OCI-LY7 (cell line): ENCODE measurements at places on chromosomes 2 and 18. TPM values are rescaled to one million over a fixed set of nuclear protein-coding genes. Genes with fewer than 3 reads are reported as not detected.

GRCh38 chr2:50133766-50134165 is 898.2 kb downstream of the NRXN1 start:
- DNase-seq, result no peak

Gene ADGRF3
- 3.9 and 4.7 TPM in 2 replicates for total RNA-seq

GRCh38 chr18:63850020-63850419 is 37.5 kb upstream of the SERPINB2 start:
- DNase-seq, result peak; percentile 16

Gene VWC2L
- not detected in 2 replicates for total RNA-seq

DNA sequence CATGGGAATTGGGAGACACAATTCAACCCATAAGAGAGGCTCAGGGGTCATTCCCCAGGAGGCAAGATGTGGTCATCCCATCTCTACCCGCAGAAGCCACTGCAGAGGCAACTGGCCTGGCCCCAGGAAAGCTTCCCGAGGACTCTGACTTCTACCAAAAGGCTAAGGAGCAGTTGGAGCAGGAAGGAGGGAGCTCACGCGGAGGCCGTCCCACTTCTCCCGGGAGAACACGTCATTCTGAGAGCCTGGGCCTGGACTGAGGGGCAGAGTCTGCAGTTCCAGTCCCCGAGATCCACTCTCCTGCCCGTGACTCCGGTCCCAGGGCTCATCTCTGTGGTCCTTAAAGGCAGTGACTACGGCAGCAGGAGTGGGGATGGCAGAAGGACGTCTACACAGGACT is 69.0 kb upstream of the TAF1B start:
- no peak for DNase-seq

DNA sequence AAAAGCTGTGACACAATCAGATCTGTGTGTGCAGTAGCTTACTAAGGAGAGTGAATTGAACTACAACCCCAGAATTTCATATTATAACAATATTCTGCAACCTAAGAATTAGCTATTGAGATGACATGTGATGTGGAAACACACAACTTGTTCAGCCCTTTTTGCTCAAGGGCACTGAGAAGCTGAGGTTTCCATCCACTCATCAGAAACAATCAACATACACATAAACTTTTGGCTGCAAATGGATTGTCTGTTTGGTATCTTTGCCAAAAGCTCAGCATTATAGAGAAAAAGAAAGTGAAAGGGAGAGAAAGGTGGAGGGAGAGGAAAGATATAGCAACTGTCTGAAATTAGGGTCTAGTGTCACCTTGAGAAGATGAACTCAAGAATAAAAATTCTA is 117.2 kb upstream of the KLF7 start:
- DNase-seq, result no peak

DNA sequence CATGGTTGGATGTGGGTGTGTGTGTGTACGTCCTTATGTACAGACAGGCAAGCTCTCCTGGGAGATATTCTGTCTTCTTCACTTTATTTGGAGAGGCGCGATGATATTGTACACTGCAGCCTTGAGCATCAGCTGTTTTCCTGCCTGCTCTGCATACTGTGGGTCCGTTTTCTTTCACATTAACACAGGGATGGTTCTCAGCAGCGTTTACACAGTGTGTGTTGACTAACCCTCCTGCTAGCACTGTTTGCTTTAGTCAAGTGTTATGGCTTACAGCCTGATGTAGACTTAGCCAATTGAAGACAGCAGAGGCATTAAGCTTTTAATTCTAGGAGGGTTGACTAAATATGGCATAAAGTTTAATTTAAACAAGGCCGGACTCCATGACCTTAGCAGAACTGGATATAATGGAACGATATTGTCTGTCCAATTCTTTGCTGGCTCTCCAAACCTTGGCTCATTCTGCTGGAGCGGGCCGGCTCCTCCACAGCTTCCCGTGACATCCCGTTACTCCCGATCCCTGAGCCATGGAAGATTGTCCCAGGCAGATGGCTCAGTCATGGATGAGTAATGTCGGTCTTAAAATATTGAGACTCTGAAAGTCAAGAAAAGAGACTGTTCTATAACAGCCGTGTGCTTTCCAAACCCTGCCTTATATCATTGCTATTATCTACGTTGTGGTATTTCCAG is 134.7 kb downstream of the TPGS2 start:
- no peak for DNase-seq

DNA sequence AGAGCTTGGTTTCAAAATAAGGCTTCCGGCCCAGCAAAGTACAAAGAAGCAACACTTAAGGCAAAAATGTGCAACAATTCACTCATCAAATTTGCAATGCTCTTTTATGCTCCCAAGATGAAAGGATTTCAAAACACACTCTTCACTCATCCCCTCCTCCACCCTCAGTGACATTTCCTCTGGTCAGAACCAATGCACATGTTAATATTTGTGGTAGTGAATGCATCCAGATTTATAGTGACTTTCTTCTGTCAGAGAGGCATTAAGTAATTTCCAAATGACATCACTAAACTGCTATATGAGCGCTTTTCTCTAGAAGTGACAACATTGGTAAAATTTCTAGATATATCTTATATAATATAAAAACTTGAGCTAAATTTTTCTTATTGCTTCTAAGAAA is 800.4 kb downstream of the NRXN1 start:
- DNase-seq, result no peak

DNA sequence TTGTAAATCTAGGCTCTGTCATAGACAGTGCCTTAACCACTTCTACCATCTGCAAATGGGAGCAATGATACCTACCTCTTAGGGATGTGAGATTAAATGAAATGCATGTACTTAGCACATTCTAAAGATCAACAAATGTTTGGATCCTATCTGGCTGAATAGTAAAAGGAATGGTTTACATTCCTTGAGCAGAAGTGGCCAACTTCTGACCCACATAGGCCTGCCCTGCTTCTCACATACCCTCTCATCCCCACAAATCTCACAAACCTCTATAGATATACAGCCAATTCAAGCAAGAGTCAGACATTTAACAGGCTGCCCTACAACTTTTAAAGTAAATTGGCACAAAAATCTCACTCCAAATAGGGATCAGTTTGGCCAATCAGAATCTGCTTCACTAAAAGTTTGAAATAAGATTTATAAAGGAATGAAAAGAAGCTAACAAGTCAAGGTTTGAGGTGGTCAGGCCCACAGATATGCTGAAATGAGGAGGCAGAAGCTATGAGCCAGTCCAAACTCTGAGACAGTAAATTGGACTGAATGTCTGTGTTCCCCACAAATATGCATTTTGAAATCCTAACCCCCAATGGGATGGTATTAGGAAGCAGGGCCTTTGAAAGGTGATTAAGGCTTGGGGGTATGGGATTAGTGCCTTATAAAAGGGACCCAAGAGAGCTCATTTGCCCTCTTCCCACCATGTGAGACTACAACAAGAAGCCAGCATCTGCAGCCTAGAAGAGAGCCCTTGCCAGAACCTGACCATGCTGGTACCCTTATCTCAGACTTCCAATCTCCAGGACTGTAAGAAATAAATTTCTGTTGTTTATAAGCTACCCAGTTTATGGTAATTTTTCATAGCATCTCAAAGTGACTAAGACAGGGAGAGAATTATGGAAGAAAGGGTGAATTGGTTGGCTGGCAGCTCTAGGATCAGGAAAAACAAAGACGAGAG is 227.8 kb upstream of the RBMS1 start:
- DNase-seq, result no peak

DNA sequence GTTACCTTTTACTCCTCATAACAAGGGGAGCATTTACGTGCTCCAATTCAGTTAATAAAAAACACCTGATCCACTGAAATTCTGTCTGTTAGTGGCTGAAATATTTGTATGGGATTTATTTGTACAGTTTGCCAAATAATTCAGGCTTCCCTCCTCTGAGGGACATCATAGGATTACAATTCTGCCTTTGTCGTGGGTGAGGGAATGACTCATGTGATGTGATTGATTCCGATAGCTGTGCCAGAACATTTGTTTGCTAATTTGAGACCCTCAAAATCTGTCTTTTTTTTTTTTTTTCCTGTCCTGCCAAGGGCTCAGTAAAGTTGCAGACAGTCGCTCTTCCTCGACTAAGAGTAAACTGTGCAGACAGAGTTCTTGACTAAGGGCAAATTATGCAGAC is 612.6 kb upstream of the CDH2 start:
- DNase-seq, result no peak

Gene ALK
- total RNA-seq, result not detected in 2 replicates

Gene CFC1
- not detected in 2 replicates for total RNA-seq

DNA sequence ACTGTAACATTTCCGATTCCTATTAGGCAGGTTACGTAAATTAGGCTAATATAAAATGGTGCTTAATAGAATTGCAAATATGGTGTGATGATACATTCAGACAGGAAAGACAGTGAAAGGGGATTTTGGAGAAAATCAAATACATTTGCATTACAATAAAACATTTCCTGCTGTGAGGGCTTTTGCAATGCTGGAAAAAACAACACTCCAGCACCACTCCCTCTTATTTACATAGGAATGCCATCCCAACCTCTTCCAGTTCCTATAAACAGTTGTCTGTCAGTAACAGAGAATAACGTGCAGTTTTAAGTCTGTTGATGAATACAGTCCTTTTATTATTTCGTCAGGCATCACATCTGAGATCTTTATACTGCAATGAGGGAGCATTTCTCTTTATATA is 298.8 kb upstream of the FANCL start:
- no peak for DNase-seq

DNA sequence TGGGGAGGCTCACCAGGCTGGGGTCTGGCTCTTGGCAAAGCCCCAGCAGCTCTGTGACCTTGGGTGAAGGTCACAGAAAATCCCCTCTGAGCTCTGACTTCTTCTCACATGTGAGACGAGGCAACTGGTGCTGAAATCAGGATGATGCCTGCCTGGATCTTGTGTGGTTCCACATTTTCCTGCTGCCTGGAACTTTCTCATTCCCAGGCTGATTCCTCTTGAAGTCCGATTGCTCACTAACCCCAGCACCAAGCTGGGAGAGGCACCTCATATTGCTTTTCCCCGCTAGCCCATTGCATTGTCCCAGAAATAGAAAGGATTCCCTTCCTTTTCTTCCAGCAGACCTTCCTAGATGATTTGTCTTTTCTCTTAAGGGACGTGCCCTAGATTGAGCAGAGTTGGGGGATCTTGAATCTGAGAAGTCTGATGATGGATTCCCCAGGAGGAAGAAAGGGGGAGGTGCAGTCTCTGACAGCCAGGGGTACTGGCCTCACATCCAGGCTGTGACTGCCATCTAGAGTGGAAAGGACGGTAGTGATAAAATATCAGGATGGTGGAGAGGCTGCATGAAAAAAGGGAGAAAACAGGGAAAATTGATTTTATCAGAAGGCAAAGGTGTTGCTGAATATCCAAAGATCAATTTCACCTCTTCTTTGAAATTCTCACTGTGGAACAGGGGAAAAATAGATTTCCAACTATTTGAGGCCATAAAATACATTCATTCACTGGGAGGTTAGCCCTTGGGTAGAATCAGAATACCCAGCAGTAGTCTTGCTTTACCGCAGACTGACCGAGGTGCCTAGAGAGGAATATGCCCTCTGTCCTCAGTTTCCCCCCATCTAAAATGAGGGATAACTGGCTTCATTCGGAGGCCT is 96.3 kb downstream of the FAM210A start:
- peak; percentile 82 for DNase-seq

Gene PNO1
- 16.3 and 22.5 TPM in 2 replicates for total RNA-seq

- no peak for DNase-seq
Measured at GRCh38 chr2:44277541-44277940, 2.3 kb downstream of the SLC3A1 start.

DNA sequence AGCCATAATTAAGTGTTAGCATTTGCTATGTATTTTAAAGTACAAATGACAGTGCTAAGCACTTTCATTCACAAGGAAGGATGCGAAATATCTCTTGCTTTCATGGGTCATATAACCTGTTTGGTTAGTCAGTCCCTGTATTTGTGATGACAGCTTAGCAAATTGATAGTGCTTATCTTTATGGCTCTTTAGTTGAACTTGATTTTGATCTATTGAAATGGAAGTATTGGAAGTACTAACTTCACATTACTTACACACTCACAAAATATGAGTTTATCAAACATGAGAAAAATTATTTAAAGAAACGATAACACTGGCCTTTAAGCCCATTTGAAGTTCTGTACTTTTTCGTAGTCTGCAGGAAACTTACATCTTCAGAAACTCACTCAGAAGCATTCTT is 97.4 kb upstream of the NEUROD1 start:
- no peak for DNase-seq

Gene CHRNA1
- not detected in 2 replicates for total RNA-seq
